SJSA1 (cell line): ENCODE measurements at places on chromosomes 1 and 21.

DNA sequence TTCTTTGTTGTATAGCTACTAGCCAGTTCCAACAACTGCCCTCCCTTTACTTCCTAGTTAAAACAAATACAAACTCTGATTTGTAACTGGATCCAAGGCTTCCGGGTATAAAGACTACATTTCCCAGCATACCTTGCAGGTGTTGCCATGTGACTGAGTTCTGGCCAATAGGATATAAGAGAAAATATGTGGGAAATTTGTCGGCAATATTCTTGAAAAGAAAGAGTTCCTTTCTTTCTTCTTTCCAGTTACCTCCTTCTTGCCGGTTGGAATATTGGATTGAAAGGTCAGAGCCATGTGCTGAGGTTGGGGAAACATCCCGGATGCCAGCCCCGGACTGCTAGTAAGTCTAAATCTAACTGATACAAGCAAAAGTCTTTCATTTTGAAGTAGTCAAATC is 23.0 kb upstream of the ZBTB40 start:
- no peak for DNase-seq

- no peak for DNase-seq
These were observed 347.7 kb downstream of the NPHP4 start for GRCh38 chr1:5644281-5645134.

GRCh38 chr1:160685266-160685665 is 26.4 kb downstream of the CD48 start:
- no peak for DNase-seq

GRCh38 chr1:186325239-186325638 is 49.8 kb downstream of the TPR start:
- DNase-seq: no peak

GRCh38 chr1:183909672-183910071 is 104.8 kb downstream of the RGL1 start:
- DNase-seq: no peak
